GM12864 (cell line): ENCODE measurements at places on chromosomes 3 and 15.

DNA sequence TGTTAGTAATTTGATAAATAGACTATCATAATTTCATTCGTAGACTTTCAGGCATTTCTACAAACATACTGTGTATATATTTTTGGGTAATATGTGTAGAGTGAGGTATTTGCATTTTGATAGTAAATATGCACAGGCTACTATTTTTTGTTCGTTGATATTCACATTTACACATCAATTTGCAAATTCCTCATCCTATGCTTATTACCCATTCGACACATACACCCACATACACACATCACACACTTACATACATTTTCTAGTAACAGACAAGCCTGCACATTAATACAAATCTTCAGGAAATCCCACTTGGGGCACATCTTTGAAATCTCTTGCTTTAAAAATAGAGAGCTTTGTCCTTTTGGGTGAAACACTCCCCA, 127.9 kb upstream of the FEZF2 start:
- DNase-seq = no peak

DNA sequence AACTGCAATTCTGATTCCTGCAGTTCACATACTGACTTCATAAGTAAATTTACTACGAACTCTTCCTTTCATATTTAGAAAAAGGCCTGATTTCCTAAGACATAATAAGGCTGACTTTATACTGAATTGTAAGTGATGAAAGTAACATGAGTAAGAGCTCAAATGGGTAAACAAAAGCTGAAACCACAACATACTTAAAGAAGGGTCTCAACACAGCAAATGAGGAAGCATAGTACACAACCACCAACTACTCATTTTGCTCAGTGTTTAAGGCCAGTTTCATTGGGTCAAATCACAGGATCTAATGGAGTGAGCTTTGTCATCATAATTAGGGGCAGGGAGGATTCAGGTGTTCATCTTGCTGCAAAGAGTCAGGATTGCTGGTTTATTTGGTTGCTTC, 81.4 kb downstream of the SETD2 start:
- DNase-seq = peak; percentile 30

GRCh38 chr3:177524742-177525141, 327.5 kb upstream of the TBL1XR1 start:
- DNase-seq = no peak

DNA sequence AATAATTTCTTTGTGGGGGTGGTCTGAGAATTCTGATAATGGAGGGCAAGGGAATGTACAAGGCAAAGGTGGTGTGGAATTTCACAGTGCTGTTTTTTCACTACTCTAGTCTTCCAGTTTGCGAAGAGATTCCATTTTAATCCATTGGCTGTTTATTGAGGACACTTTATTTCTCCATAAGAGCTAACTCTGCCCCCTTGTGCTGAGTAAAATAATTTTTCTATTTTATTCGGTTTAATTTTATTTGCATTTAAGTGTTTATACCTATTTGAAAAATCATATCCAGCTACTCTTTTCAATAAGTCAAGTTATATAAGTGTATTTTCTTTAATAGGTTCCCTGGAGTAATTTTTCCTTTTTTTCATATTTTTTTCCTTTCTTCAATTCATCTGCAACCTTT, 840.1 kb downstream of the TUSC7 start:
- no peak for DNase-seq

DNA sequence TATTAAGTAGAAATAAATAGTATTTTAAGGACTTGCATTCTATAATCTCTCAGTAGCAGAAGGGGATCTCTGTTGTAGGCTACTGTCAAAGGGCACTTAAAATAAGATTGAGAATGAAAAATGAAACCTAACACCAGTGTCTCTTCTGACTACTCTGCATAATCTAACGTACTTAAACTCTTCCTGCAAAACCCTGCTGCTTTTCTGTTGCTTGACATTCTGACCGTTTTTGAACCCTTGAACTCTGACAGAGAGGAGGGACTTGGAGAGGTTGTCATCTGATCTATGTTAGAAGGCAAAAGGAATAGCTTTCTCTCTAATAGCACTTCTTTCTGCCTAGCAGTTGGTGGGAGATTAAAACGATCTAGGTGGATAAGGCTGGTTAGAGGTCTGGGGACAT, 204.6 kb downstream of the ZIC1 start:
- DNase-seq = no peak

DNA sequence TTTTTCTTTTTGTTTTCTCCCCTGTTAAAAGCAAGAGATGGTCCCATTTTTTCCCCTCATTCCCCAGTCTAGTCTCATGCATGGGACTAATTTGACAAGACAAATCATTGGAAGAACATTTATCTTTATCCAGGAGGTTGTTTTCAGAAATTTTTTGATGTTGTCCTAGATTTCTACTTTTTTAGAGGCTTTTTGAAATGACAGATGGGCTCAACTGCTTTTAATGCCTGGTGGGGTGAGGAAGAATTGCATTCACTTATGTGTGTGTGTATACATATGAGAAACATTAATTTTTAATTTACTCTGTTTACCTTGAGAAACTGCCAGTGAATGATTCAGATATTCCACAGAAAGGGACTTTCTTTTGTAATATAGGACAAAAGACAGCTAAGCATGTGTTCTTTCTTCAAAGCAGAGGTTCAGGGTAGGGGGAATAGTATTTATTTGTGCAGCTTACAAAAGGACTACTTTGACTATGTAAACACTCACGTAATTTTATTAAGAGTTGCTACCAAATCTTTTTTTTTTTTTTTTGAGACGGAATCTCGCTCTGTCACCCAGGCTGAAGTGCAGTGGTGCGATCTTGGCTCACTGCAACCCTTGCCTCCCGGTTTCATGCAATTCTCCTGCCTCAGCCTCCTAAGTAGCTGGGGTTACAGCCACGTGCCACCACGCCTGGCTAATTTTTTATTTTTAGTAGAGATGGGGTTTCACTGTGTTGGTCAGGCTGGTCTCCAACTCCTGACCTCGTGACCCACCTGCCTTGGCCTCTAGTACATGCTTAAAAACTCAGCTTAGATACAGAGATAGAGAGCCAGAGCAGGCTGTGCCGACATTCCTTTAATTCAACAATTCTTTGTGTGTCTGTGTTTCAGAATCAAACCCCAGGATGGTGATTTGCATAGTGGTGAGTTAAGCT, 130.1 kb upstream of the RARB start:
- no peak for DNase-seq

DNA sequence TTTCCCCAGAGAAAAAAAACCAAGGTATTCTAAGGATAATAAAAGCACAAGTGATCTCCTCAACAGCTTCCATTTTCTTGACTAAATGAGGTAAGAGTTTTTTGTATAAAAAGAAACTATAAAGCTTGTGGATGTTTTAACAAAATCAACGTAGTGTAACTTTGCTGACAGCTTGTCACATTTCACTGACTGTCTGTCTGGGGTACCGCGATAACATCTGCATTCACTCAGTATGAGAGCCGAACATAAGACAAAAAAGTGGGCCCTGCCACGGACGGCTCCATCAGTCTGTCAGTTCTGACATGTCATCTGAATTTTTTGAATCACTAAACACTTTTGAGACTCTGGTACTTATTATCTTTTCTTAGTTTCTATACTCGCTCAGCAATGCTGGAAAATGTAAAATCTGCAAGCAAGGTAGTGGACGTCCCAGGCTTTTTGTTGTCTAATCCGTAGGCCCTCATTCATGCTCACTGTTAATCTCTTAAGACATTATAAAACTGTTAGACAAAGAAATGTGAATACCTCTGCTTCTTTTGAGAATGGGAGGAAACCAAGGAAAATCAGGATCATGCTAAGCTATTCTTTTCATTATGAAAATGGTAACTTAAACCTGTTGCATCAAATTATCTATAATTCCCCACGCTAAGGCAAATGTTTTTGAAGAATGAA, 307.1 kb downstream of the MECOM start:
- DNase-seq = no peak

GRCh38 chr3:114660124-114660523, 366.3 kb downstream of the TIGIT start:
- no peak for DNase-seq

DNA sequence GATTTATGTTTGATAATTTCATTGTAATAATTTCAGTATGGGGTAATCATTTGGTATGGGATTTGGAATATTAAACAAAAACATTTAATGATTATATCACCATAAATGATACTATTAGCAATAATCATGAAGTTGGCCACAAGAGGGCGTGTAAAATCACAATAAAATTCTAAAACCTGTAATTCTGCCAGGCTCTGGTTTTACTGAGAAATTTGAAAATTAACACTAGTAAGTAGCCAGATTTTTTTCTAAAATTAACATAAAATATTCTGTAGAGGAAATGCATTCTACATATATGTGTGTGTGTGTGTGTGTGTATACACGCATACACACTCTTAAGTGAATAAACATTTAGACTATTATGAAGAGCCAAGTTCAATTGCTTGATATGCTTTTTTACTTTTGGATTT, 40.5 kb downstream of the FEZF2 start:
- DNase-seq = no peak

GRCh38 chr3:71039332-71039731, 544.2 kb downstream of the FOXP1 start:
- DNase-seq = no peak

GRCh38 chr3:13141183-13141582, 68.0 kb upstream of the IQSEC1 start:
- no peak for DNase-seq

GRCh38 chr3:36600404-36600803, 163.9 kb downstream of the DCLK3 start:
- DNase-seq = no peak

GRCh38 chr3:178916223-178916622, 155.4 kb downstream of the ZMAT3 start:
- DNase-seq = no peak

DNA sequence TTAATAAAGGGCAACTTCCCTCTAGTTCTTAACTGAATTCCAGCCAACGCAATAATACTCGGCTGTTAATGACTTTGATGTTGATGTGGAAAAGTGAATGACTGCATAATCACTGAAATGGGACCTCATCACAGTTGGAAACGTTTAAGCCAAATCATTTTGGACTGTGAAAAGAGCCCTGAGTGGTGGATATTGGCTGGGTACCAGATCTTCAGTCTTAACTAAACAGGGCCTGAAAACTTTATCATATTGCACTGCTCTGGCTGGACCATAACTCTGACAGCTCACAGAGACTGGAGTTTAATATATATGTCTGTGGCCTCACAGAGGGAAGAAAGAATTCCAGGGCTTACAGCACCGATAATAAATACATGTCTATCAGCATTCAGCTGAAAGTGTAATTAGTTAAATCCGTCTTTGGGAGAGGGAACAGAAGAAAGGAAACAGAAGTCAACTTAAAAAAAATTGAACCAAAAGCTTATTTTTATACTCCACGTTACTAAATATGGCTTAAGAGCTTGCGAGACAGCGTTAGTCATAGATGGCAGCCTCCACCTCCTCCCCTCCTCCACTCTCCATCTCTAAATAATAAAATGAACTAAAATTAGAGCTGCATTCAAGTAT, 222.3 kb upstream of the CDIN1 start:
- no peak for DNase-seq

- DNase-seq = no peak
Observed at GRCh38 chr3:143850877-143851276, 2.6 kb upstream of the SLC9A9 start.

DNA sequence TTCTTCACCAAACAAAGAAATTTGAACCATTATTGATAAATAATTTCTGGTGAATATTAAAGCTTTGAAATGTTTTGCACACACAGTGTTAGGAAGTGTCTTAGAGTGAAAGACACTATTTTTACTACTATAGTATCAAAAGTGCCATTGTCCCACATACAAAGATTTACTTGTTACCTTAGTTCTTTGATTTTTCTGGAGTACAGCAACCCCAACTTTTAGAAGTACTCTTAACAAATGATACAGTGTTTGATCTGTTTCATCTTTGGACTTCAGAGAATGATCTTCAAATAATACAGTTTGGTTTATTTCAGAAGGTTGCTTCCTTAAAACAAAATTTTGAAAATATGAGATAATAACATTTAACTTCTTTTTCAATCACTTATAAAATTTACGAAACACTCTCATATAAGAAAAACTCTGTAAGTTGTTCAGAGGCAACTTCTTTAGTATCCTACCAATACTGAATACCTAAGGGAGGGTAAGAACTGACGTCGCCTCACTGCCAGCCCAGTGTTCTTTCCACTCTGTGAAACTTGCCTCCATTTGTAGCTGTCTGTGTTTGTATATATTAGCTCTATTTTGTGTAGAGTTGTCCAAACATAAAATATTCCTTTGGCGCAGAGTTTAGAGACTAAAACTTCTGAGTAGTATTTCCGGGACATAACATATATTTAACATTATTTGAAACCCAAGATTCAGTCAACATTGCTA, 464.2 kb downstream of the LPP start:
- no peak for DNase-seq

DNA sequence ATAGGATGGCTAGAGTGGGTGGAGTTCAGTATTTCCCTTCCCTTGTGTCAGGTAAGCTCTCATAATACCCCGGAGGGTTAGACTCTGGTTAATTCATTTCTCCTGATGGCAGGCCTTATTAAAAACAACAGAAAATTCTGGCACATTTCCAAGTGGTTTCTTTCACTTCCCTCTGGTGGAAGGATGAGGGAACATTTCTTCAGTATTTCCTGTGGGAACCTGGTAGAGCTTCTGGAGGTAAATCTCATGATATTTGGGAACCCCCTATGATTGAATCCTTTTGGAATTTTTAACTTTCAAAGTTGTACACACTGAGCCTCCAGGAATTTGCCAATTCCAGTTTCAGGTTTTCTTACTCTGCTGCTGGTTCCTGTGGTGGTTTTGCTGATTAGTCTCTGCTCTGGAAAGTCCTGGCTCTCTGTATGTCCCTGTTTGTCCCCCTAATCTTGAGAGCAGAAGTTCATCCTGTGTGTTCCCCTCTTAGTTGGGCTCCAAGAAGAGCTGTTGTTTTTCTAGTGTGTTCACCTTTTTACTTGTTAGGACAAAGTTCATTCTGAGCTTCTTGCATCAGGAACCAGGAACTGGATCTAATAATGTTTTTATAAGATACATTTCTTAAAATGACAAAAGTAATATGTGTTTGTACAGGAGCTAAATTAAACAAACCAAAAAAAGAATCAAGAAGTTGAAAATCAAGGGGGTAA, 12.1 kb downstream of the CHRNA7 start:
- DNase-seq = no peak

DNA sequence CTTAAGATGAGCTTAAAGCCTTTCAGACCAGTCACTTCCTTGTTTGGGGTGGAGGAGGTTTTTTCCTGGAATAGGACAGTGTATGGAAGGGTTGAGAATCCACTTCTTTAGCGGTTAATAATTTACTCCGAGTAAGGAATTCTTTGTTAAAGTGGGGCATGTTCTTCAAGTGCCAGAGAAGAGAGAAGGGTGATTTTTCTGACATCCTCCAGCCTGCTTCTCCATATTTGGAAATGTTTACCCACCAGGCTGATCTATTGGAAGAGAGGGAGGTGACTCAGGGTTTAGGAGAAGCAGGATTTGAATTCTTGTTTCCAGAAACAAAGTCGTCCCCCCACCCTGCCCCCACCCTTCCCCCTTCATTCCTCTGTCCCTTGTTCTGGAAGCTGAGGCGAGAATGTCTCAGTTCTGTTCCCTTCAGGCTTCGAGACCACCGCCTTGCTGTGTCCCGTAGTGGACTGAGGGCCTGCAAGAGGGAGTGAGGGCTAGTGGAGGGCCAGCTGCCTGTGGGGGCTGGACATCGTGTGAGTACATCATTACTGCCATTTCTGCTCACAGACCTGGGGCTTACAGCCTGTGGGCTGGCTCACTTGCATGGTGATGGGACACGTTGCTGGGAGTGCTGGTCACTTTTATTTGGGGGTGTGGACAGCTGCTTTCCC, 58.5 kb downstream of the LPP start:
- DNase-seq = no peak
